SK-MEL-5 (cell line): ENCODE measurements at places on chromosomes 6 and 20.

- no peak for DNase-seq
Measured at GRCh38 chr6:135527960-135528249, 30.4 kb upstream of the AHI1 start.

- no peak for DNase-seq
Measured at GRCh38 chr6:51019806-51020205, 201.1 kb downstream of the TFAP2B start.

GRCh38 chr6:14816116-14816859 is 429.6 kb upstream of the JARID2 start:
- peak; percentile 97 for DNase-seq

GRCh38 chr6:26157251-26158075 is 70.2 kb downstream of the HFE start:
- peak; percentile 100 for DNase-seq

- no peak for DNase-seq
Measured at GRCh38 chr6:33316603-33317418, 733 bp downstream of the ZBTB22 start.

DNA sequence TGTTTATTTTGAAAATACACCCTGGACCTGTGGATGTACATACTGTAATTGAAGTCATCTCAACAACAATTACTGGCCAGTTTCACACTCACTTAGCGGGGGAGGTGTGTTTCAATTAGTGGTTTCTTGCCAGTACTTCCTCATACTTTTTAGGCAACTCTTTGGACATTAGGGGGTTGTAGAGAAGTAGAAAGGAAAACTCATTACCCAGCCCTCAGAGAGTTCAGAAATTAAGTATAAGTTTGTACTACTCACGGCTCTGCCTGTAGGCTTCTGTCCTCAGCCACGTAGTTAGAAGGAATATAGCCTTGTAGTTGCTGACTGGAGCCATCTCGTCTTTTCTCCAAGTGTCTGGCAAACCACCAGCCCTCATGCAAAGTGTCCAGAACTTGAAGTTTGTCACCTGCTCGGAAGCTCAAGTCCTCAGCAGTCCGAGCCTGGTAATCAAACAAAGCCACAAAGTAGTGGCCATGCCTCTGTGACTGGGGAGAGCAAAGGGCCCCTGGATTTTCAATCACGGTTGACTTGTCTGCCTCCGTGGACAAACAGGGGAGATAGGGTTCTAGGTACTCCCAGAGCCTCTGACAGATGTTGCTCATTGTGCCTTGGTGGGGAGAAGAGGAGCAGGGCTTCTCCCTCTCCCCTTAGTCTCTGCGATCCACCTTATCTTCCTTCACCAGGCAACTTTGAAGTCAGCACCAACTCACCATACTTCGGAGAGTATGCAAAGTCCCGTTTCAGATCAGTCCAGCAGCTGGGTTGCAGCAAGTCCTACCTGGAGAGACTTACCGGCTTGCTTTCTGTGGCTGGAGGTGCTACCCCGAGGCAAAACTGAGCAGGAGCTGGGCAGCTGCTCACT is 749 bp downstream of the FRK start:
- no peak for DNase-seq

DNA sequence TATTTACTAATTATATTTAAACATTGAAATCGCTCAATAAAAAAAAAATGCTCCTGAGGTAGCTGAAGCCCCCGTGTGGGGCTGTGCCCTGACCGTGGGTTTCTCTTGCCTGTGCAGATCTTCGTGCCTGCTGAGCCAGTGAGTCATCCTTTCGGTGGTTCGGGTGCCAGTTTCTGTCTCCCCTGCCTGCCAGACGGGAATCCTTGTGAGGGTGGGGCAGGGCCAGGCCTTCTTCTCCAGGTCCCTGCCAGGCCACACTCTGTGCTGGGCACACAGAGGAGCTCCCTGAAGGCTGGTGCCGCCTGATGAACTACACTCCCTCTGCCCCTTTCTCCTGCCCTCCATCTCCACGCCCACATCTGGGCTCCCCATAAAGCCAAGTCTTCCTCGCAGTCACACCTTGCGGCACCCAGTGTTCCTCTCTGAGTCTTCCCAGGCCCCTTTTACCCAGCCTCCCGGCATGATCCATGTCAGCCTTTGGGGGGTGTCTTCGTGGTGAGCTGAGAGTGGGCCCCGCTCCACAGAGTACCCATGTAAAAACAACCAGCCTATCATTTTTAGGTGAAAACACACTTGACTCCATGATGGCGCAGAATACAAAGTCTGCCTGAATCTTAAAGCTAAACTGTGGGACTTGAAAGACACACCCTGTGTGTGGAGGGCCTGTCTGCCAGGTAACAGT is 19.3 kb downstream of the FGD2 start:
- DNase-seq = no peak

DNA sequence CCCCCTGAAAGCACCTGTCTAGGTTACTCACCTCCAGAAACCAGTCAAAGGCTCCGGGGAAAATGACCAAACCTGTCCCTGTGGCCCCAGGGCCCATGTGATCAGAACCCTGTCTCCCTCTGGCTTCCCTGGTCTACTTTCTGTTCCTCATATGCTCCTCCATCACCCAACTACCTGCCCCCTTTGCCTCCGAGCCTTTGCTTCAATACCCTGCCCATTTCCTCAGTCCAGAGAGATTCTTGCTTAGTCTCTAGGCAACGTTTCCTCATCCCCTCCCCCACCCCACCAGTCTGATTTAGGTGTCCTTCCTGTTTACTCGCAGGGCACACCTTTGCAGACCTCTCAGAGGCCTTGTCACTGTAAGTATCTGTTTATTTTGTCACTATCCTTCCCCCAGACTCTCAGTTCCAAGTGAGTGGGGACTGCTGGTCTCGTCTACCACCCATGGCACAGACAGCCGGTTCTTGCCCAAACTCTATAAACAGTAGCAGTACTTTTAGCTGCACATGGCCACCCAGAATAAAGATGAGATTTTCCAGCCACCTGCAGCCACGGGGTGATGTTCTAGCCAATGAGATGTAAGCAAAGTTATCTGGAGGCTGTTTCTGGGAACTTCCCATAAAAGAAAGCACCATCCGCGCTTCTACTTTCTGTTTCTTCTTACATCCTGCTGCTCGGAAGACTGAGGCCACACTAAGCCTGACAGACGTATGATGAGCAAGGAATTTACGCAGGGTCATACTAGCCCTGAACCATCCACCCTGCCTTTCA is 13.3 kb downstream of the ELOVL5 start:
- DNase-seq = no peak

GRCh38 chr6:100968949-100969348 is 87.8 kb upstream of the ASCC3 start:
- peak; percentile 54 for DNase-seq

DNA sequence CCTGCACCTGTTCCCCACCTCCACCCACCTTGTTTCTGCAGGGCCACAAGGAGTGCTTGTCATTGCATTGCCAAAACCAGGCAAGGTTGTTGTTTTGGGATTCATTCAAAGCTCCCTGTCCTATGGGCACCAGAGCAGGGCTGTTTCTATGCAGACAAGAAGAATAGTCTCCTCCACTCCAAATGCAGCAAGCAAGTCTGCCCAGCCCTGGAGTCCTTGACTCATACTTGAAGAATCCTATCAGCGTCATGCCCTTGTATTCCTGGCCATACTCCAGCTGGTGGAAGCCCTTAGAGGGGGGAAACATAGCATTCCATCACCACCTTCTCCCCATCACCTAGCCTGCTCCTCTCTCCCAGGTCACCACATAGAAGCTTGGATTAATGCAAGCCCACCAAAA is 145.3 kb upstream of the ECI2 start:
- DNase-seq = peak; percentile 29

- no peak for DNase-seq
Measured at GRCh38 chr6:3202999-3203696, 24.3 kb downstream of the TUBB2B start.

- DNase-seq = no peak
Measured at GRCh38 chr6:150967910-150968309, 102.4 kb downstream of the MTHFD1L start.

GRCh38 chr20:58720890-58721289 is 28.3 kb downstream of the NPEPL1 start:
- DNase-seq = no peak

DNA sequence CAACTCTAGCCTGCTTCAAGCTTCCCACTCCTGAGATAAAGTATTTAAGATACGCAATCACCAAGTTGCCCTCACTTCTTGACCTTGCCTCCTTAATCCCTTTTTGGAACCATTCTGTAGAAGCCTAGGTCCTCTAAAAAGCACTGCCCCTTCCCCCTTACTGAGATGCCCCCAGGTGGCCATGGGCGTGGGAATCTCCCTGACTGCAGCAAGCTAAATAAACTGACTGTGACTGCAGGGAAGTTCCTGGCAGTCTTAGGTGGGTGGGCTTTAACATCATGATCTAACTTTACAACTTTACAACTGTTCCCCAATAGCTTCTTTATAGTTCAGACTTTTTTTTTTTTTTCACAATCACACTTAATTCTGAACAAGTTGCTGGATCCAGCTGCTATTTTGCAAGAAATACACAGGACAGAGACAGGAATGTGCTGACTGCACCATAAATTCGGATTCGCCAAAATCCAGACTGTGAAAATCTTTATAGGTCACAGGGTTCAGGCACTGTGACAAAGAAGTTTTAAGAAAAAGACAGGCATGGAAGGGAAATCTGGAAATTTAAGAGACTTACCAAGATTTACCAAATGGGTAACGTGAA is 344.2 kb upstream of the SULF2 start:
- no peak for DNase-seq

DNA sequence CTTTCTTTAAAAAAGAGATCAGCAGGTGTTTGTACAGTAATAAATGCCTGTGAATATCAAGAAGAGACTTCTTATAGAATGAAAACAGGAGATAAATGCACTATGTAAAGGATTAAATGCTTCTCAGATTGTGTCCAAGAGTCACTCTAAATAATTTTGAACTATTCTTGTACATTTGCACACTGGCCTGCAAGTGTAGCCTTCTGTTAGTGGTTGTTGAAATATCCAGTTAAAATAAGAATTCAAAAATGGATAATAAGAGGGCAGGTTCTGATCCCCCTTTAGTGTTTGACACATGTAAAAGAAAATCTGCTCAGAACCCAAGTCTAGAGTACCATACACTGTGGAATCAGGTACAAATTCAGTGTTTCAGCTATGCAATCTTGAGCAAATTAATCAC is 91.9 kb downstream of the BCAS1 start:
- no peak for DNase-seq

- no peak for DNase-seq
Measured at GRCh38 chr20:22729616-22730236, 145.4 kb upstream of the FOXA2 start.

GRCh38 chr6:167469672-167470071 is 144.8 kb downstream of the TTLL2 start:
- no peak for DNase-seq

DNA sequence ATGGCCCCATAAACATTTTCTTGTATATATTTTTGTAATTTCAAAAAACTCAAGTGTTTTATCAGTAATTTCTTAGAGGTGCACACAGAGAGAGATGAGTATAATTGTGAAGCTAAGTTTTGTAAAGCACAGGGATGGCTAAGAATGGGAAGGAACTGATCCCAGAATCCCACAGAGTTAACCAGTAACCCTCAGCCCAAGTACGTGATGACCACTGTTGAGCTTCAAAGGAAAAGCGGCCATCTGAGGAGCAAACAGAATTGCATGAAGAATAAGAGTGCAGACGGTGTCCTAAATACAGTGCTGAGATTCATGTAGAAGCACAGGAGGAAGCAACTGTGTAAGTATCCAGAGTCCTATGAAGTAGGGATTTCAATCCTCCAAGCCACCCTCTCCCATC is 28.1 kb upstream of the HLA-C start:
- DNase-seq = no peak

DNA sequence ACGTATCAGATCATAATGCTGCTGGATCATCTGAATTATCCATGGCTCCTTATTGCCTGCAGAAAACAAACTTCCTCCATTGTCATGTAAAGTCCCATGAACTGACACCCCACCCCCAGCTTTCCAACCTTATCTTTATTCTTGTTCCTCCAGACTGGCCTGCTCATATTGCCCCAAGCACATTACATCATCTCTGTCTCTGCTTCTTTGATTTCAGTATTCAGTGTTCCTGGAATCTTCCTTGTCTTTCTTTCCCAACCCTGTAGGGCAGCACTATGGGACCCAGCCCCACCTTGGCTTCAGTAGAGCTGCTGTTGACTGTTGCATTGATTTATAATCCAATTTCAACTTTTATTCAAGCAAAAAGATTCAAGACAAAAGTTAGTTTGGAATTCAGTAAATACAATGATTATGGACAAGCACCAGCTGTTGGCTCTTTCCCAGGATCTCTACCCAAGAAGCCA is 187.5 kb upstream of the ECI2 start:
- DNase-seq = no peak

DNA sequence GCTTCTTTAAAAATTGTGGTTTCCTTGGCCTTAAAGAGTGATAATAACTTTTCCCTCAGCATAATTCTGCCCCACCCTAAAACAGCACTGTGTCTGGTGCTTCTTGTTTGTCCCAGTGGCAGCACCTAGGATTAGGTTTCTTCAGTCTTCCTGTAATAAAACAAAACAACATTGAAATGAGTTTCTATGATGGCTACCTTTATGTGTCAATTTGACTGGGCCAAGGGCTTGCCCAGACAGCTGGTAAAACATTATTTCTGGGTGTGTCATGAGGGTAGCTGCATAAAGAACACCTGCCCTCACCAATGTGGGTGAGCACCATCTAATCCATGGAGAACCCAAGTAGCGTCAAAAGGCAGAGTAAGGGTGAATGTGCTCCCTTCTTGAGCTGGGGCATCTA is 117.8 kb downstream of the QRSL1 start:
- DNase-seq = no peak

DNA sequence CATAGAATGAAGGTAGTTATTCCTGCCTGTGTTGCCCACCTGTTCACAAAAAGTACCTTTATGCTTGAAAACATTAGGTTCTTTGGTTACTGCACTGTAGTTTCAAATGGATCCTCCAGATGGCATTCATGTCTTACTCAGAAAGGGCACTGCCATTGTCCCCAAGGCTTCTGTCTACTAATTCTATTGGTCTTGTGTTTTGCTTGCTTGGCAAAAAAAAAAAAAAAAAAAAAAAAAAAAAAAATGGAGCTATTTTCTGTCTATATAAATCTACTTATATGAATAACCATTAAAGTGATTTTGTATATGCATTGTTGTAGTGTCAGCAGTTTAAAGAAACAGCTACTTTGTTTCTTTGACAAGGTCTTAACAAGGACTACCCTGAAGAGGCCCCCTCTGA is 12.7 kb upstream of the EFHC1 start:
- peak; percentile 72 for DNase-seq

GRCh38 chr6:90739339-90739738 is 152.5 kb upstream of the MAP3K7 start:
- DNase-seq = no peak

GRCh38 chr20:61845233-61845671 is 220.4 kb downstream of the TAF4 start:
- DNase-seq = no peak

DNA sequence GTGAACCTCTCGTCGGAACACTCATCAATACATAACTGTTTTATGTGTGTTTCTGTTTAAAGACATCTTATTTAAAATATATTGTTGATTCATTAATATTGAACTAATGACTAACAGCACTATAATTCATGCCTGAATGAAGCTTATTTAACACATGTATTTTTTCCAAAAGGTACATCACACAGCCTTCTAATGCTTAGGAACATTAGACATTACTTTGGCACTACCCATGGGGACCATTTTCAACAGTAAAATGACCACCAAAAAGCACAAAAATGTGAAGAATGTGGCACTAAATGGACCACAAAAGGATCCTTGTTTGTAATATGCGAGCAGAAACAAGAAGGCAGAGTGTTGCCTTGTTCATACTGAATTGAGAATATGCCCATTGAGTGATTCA is 109.2 kb downstream of the CEP57L1 start:
- DNase-seq = peak; percentile 9
